Sigmoid colon (tissue), 7 donors: ENCODE measurements at places on chromosomes 4 and X. TPM values are rescaled to one million over a fixed set of nuclear protein-coding genes. Genes with fewer than 3 reads are reported as not detected.

DNA sequence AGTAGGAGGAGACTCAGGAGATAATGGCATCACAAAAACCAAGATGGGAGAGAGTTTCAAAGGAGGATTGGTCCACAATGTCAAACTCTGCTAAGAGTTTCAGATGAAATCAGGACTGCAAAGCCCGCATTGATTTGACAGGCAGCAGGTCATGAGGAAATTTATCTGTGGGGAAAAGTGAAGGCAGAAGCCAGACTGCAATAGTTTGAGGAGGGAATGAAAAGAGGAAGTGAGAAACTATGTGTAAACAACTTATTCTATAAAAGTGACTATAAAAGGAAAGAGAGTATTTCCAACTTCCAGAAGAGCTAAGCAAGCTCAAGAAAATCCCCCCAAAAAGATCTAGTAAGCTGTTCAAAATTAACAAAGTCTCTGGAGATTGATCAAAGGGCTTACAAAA is 66.3 kb upstream of the DGKK start:
- no peak for DNase-seq

Gene MAN2B2
- total RNA-seq, result 19.3 TPM

DNA sequence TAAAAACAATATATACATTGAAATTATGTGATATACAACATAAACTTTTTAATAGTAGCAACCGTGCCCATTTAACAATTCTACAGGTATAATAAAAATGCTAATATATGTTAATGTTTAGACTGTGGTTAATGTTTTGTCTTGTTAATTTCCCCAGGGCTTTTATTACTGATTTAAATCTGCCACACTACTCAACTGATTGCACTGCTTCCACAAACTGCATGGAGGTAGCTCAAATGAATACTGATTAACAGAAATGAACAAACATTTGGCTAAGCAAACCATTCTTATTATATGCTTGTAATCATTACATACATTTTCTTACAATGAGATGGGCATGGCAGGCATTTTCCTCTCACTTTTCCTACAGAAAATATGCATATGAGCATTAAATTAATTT is 275.9 kb downstream of the GPC3 start:
- no peak for DNase-seq

DNA sequence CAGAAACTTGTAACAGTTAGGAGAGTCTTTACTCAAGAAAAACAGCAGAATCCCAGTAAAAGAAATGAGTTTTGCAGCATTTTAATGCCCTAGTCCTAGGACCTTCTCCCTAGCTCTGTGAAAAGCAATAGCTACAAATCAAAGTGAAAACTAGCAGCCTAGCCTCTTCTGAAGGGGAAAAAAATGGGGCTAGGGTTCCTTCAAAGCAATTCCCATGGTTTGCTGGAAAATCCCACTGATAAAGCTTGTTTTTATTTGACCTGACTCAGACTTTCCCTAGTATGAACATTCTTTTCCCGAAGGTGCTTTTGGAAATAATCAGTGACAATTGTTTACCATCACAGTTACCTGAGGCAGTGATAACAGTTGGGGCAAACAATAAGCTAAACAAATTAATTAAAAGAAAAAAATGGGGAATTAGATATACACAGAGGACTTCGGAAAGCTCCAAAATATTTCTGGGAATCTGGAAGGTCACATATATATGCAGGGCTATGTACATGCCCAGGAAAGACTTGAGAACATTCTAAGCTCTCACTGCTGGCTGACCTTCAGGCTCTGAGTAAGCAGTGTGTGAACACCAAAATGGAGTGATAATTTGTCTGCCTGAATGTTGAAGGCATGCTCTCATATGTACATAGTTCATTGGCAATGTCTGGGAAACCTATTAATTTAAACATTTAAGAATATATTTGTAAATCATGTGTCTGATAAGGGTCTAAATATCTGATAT is 285.9 kb downstream of the KCTD8 start:
- no peak for DNase-seq

DNA sequence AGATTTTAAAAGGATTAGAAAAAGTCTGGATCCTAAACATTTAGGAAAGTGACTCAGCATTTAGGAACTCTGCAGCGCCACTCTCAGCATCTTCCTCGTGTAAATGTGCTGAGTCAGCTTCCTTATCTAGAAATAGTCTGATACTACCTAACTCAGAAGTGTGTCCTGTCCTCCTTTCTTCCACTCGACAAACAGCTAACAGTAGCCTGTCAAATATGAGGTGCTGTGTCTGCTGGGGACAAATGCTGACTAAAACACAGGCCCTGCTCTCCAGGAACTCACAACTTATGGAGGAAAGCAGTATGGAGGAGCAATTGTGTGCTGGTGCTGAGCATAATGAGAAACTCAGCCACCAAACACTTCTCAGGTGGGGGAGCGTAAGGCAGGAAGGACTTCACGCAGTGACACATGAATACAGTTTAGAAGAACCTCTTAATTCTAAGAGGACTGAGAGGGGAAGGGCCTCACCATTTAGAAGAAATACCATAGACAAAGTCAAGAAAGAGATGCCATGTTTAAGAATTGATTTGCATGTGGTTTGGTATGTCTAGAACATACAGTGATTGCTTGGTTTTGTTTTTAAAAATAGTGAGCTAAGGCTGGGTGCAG is 125.3 kb downstream of the SOWAHB start:
- DNase-seq, result no peak

Gene ZCCHC13
- not detected for total RNA-seq

GRCh38 chrX:39734174-39734776 is 363.5 kb downstream of the BCOR start:
- no peak for DNase-seq

DNA sequence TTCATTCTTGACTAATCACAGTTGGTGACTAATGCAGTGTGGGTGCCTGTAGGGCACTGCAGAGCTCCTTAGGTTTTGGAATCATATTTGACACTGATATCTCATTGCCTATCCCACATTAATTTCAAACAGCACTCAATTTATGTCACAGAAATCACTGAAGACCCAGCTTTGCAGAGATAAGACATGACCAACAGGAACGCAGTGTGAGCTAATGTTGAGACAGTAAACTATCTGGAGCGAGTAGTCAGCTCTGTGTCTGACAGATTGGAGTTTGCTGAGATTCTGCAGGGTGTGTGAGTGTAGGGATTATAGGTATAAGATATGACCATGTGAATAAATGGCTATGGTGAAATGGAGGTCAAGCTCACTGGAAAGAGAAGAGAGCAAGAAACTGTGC is 1586.1 kb upstream of the AGA start:
- no peak for DNase-seq

GRCh38 chrX:109351557-109351956 is 130.3 kb downstream of the GUCY2F start:
- DNase-seq, result no peak
